ENCODE measurements at places on chromosomes 6 and 20.

GRCh38 chr6:169895926-169896761, 144.7 kb downstream of the ERMARD start:
- no peak for DNase-seq

GRCh38 chr6:41693281-41694240, 41.8 kb downstream of the TFEB start:
- DNase-seq, result no peak

- no peak for DNase-seq
These were observed 130.6 kb downstream of the PXDC1 start for GRCh38 chr6:3620937-3621336.

DNA sequence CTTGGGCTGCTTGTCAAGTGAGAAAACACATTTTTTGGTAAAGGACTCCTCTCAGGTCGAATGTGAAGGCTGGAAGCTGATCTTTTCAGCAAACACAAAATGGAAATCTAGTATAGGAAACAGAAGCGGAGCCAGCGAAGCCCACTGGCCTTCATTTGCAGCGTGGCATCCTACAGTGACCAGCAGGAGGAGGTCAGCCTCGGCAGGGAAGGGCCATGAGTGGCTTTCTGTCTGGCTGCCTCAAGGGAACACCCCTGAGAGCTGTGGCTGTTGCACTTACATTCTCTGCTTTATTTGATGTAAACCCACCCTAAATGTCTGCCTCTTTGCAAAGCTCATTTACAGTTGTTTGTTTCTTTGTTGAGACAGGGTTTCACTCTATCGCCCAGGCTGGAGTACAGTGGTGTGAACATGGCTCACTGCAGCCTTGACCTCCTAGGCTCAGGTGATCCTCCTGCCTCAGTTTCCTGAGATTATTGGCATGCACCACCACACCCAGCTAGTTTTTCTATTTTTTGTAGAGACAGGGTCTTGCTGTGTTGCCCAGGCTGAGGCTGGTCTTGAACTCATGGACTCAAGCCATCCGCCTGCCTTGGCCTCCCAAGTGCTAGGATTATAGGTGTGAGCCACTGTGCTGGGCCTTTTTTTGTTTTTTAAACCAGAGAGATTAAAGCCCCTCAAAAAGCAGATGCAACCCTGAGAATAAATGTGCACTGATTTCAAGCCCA, 322.0 kb upstream of the SOX4 start:
- DNase-seq, result no peak

DNA sequence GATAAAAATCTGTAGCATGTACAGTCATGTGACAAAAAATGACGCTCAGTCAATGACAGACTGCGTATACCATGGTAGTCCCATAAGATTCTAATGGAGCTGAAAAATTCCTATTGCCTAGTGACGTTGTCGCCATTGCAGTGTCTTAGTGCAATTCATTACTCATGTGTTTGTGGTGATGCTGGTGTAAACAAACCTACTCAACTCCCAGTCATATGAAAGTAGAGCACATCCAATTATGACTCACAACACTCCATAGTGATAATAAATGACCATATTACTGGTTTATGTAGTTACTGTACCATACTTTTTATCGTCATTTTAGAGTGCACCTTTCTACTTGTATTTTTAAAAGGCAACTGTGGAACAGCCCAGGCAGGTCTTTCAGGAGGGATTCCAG, 45.0 kb downstream of the TFAP2A start:
- no peak for DNase-seq

GRCh38 chr6:123509112-123509511, 127.6 kb downstream of the TRDN start:
- no peak for DNase-seq

- no peak for DNase-seq
These were observed 53.8 kb downstream of the PKIB start for GRCh38 chr6:122663981-122664380.

- no peak for DNase-seq
These were observed 118.2 kb downstream of the SLC16A10 start for GRCh38 chr6:111205502-111205901.

GRCh38 chr20:48042628-48043027, 257.3 kb upstream of the SULF2 start:
- DNase-seq, result no peak

DNA sequence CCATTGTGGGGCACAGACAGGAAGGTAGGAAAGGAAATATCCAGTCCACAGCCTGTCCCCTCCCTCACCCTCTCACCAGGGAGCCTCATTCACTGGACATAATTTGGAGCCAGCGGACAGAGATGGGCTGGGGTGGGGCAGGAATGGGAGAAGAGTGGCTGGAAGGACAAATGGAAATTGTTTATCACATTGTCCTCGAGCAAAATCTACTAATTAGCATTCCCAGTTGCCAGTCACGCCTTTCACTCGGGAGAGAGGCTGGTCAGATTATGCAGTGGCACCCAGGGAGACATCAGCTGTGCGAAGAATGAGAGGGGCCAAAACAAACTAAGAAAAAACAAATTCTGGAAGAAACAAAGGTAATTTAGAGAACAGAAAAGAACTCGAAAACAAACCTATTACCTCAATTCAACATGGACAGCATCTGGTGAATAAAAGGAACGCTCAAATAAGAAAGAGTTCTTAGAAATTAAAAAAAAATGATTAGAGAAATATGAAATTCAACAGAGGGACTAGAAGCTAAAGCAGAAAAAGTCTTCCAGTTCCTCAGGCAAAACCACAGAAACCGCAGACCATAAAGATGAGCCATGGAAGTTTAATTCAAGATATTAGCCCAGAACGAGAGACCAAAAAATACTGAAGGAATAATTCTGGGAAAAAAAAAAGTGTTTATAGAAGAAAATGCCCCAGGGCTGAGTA, 108.5 kb upstream of the RALGAPA2 start:
- DNase-seq, result no peak

Data from CD4-positive, CD25-positive, alpha-beta regulatory T cell (primary cell).